ENCODE measurements at places on chromosomes 6 and 20.

- no peak for DNase-seq
Observed at GRCh38 chr6:140858381-140858971, 1274.2 kb upstream of the GJE1 start.

- DNase-seq, result no peak
Observed at GRCh38 chr6:161917645-161918044, 643.8 kb upstream of the AGPAT4 start.

- no peak for DNase-seq
Observed at GRCh38 chr6:31659649-31660380, 763 bp downstream of the C6orf47 start.

- no peak for DNase-seq
Observed at GRCh38 chr6:109485266-109485935, 2.4 kb upstream of the ZBTB24 start.

DNA sequence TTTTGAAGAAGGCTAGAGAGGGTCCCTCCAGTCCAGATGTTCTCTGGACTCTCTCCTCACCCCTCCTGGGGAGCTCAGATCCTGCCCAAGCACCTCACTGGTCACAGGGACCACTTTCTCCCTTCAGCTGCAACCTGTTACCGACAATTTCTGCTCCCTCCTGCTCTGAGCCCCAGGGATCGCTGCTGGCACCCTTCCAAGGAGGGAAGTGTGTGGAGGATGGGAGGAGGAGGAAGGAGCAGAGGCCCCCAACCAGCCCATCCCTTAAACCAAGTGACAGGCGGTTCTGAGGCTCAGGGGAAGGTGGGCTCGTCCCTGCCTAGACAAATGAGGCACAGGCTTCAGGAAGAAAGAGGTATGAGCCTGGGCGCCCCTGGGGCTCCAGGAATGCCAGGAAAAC is 13.9 kb downstream of the PMEPA1 start:
- DNase-seq, result no peak

DNA sequence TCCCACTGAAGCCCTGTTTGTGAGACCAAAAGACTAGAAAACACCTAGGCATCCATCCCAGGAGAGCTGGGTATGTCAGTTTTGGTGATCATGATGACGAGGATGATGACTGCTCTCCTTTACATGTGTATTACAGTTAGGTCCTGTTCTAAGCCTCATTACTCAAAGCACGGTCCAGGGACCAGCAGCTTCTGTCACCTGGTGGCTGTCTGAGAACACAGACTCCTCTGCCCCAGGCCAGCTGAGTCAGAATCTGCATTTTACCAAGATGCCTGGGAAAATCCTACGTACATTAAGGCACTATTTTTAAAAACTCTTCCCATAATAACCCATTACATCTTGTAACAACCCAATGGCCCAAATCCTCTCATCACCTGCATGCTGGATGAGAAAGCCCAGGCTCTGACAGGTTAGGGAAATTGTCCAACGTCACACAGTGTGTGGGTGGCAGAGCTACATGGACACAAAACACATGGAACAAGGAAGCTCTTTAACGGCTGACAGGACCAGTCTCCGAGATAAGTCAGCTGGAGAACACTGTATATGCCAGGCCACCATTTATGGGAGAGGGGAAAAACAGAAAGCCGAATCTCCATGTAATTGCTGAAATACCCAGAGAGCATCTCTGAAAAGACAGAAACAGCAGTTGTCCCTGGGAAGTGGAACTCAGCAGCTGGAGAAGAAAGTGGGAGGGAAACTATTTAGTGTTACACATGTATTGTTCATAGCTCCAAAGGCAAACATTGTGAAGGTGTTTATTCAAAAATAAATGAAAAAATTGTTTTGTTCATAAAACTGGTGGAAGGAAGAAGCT is 65.4 kb downstream of the BMP7 start:
- DNase-seq, result no peak

DNA sequence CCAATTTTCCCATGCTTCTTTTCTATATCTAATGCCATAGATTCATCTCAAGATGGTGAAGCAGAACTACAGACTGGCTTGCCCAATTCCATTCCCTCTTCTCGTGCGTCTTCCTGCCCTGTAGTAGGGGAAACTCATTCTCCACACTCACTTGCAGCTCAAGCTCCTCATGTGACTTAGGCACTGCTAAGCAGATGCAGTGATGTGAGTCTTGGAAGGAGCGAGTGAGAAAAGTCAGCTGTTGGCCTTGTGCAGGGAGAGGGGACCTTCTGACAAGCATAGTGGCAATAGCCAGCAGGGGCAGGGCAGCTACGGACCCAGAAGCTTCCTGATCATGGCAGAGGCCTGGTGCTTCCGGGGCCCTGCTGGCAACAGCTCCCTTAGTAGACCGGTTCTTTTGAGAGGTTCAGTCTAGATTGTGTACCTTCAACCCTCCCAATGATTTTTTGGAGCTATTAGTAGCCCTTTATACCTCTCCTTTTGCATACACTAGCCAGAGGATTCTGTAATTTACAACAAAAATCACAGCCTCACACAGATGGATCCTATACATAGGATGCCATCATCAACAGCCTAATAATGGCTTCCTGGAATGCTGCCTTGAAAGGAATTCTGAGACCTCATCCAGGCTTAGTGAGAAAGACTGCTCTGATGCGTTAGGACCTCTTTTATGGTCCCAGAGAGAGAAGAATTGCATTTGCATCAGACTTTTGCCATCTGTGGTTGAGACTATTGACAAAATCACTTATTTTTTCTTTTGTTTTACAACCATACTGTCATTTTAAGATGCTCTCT is 121.5 kb upstream of the RIPOR2 start:
- DNase-seq, result no peak

DNA sequence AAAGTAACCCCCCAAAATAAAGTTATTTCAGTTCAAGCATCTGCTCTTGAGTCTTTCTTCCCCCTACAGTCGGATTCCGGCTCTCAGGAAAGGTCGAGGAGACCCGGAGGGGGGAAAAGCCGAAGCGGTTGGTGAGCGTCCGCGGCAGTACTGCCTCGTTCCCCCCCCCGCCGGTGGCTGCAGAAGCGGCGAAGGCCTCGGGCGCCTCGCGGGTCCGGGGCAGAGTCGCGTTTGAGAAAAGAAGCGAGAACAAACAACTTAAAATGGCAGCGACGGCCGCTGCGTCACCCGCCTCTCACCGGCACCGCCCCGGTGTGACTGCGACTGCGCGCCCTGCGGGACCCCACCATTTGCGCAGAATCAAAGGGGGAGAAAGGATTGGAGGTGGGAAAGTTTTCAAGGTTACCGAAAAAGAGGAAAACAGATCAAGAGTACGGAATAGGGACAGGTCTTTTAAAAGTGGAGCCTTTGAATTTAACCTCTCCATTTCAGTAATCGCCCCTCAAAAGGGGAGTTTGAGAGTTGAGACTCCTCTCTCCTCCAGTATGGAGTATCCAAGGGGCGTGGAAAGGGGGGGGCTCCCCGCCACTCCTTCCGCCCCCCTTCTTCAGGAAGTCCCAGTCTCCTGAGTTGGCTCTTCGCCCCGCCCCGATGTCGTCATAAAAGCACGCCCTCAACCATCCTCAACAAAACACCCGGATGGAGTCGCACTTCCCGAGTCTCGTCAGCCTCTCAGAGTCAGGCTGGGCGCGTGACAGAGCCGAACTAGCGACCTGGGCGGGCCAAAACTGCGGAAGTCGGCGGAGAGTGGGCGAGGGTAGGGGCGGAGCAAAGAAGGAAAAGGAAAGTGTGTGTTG is 1.9 kb upstream of the C6orf62 start:
- peak; percentile 100 for DNase-seq

GRCh38 chr6:81051952-81052351 is 700.5 kb downstream of the TENT5A start:
- DNase-seq, result no peak

GRCh38 chr6:123263981-123264380 is 267.9 kb downstream of the CLVS2 start:
- no peak for DNase-seq

All from stimulated activated naive CD4-positive, alpha-beta T cell (primary cell).